Hematopoietic multipotent progenitor cell (in vitro differentiated cells): ENCODE measurements at places on chromosomes 12 and 14. TPM values are rescaled to one million over a fixed set of nuclear protein-coding genes. Genes with fewer than 3 reads are reported as not detected.
A peak's percentile ranks its signal among the peaks of the same experiment; 100 is the strongest.

Gene PMCH
- total RNA-seq: not detected

Gene EAPP
- 35.5 TPM for total RNA-seq

Gene PLEKHH1
- total RNA-seq: 0.27 TPM

Gene MIP
- under 0.01 TPM for total RNA-seq

Gene MMP17
- 3.8 TPM for total RNA-seq

Gene DBX2
- total RNA-seq: not detected

Gene TMEM119
- total RNA-seq: under 0.01 TPM

Gene RND1
- total RNA-seq: 1.9 TPM

Gene KRT85
- total RNA-seq: not detected

Gene CATSPERB
- under 0.01 TPM for total RNA-seq

Gene DEPDC4
- 0.27 TPM for total RNA-seq

Gene ADGRD1
- total RNA-seq: 0.54 TPM

GRCh38 chr14:72478471-72478893 lies 415.4 kb downstream of the DPF3 start:
- no peak for DNase-seq

- DNase-seq: no peak
Measured at GRCh38 chr12:43742106-43742505, 16.5 kb downstream of the PUS7L start.

DNA sequence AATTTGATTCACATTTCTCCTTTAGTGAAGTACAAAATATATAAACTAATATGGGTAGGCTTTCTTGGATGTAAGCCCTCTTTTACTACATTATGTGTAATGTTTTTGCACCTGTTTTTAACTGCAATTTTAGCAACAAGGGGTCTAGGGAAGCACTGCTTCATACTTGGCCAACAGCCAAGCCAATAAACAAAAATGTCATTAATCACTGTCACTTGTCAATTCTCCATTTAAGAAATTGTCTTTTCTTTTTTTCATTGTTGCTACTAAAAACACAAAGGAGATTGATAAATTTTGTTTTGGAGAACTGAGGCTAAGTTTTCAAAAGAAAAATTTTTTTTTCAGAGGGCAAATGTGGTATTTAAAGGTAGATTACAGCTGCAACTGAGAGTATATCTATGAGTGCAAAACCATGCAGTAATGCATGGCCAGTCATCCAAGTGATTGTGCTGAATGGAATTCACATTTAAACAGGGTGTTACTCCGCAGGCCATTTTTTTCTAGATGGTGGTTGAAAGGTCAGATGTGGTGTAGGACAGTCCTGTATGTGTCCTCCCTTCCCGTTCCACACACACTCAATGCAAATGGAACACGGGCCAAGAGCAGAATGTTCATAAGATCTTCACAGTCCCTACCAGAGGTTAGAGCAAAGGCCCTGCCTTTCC lies 503.0 kb upstream of the LMO3 start:
- DNase-seq: no peak

DNA sequence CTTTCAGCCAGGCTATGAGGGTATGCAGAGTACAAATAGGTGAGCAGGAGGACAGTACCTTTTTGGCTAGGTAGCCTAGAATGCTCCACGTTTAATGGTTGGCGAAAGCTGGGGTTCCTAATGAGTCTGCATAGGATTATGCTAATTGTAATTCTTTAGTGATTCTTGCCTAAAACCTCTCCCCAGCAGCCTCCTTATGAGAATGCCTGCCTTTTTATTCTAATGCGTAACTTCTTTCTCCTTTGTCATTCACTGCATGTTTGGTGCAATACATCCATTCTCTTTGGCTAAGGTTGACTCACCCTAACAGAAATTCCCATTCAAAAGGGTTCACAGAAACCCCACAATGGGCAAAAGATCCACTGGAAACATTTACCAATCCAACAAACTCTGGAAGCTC lies 752.2 kb downstream of the FSCB start:
- no peak for DNase-seq

- DNase-seq: no peak
Measured at GRCh38 chr12:130474599-130475269, 137.0 kb downstream of the PIWIL1 start.

GRCh38 chr12:3200032-3200617 lies 122.9 kb downstream of the TSPAN9 start:
- DNase-seq: no peak

DNA sequence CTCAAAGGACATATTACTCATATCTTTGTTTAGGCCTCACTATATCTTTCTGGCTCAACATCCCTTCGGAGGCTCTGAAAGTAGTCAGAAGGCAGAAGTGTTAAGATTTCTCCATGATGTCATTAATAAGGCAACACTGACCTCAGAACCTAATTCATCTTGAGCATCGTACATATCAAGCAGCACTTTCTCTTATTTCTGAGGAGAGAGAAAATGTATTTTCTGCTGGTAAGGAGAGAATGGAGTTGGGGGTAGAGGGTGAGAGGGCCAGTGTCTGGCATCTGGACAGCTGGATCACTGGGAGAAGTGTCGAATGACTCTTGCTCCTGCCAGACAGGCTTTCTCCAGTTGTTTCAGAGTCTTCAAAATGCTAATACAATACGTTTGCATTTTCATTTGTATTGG lies 213.2 kb upstream of the PRICKLE1 start:
- DNase-seq: no peak

DNA sequence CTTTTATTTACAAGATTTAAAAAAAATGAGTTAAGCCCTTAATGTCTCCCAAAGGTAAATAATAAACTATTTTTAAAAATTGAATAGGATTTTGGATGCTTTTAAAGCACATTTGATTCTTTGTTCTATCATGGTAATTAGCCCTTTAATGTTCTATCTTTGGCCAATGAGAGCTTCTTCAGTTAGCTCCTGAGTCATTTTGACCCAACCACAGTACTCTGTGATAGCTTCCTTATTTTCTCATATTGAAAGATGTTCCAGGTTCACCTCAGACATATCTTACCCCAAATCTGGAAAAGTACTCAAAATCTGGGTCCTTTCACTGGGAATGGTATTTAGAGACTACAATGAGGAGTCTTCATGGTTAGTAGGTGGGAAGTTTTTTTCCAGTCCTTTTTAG lies 98.0 kb downstream of the MYRFL start:
- DNase-seq: no peak

DNA sequence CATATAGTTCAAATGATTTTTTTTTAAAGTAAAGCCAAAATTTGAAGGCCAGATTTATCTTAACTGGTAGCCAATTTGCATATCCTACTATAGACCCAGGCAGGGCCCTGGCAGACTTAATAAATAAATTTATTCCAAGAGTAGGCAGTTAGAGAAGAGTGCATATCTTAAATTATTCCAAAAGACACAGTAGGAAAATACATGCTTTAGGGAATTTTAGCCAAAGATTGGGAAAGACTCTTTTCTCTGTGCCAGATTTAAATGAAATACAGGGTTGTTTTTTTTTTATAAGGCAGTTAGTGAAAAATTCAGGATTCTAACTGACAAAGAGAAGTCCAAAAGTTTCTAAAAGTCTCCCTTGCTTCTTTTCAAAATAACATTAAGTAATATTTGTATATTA lies 65.5 kb downstream of the ST8SIA1 start:
- no peak for DNase-seq

GRCh38 chr12:111181143-111181726 lies 187.7 kb downstream of the PHETA1 start:
- DNase-seq: peak; percentile 67

DNA sequence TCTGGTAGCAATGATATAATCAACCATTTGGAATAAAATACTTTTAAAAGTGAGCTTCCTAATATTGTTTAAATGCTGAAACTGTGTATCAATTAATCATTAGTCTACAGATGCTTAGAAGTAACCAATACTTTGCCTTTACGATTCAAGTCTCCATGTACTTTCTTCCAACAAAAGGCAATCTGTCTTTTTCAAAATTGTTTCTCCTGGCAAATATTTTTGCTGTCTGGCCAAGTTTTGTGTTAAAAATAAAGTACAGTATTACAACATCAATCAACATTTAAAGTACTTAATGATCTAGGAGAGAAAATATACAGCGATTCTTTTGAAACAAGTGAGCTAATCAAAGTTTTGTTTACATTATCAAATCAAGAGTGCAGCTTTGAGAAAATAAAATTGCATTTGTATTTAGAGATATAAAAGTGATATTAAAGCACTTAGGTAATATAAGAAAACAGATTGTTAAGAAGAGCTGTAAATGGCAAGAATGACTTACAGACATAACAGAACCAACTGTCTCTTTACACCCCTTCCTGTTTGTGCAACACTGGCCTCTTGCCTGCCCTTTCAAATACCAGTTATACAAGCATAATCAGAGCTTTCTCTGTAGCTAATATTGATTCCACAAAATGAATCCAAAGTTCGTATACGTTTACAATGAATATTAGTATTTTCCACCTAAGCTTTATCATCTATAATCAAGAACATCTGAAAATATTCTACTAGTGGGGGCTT lies 38.2 kb upstream of the FBLN5 start:
- DNase-seq: peak; percentile 29

GRCh38 chr12:11412731-11413130 lies 17.4 kb upstream of the PRB2 start:
- no peak for DNase-seq

GRCh38 chr12:14810953-14811483 lies 3.0 kb downstream of the SMCO3 start:
- DNase-seq: no peak

DNA sequence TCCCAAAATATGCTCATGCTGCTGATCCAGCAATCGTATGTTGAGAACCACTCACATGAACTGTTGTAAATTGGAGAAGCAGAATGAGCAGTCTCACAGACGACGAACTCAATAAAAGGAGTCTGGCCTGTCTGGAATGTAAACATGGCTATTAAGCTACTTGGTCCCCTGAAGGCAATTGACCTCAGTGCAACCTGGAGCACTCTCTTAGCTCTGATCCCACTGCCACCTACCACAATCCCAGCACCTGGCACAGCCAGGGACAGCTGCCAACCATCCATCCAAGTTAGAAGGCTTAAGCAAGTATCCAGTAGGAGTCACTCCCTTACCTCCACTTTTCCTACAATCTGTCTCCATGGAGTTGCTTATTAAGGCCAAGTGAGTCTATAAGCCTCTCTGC lies 406.9 kb upstream of the CLEC14A start:
- no peak for DNase-seq

GRCh38 chr12:92049403-92049802 lies 96.2 kb downstream of the BTG1 start:
- DNase-seq: no peak

DNA sequence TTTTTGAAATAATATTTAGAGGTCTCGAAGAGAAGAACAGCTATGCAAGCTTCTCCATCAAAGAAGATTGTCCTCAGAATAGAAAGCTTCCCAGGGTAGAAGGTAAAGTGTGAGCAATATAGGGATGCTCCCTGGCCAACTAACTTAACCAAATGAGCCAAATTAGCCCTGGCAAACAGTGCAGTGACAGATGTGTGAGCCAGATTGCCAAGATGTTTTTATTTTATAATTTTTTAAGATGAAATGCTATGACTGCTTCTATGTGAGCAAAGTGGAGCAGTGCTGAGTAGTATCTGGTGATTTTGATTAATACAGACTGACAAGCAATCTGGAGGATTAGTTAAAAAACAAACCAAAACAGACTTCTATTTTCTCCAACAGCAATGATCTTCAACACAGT lies 202.1 kb downstream of the NOVA1 start:
- no peak for DNase-seq

DNA sequence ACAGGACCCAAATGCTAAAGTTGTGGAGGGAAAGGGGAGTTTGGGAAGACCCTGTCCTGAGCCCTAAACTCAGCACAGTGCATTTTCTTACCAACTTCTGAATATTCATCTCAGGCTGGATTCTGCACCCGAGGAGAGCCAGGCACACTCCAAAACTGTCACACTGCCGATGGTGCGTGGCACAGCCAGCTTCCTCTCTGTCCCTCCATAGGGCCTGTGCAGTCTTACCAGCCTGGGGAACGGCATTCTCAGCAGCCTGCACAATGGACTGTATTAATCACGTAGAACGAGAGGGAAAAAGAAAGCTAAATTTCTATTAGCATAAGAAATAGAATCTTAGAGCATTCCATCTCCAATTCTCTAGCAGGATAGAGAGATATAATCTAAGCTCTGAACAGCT lies 71.3 kb upstream of the GPATCH2L start:
- no peak for DNase-seq

DNA sequence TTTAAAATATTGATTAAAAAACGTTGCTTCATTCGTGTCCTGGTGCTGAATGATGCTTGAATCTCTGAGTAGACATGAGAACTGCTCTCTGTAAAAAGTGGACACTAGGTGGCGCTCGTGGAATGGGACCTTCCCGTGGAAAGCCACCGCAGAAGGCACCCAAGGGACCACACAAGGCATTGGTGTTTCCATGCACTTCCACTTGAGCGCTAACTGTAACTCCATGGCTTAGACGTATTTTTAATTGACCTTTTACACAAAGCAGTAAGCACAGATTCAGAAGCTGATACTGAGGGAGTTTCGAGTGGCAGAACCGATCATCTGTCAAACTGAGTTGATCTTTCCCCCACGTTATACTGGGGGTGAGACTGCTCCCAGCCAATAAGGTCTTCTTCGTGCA lies 135.3 kb downstream of the PRKCH start:
- DNase-seq: peak; percentile 75

DNA sequence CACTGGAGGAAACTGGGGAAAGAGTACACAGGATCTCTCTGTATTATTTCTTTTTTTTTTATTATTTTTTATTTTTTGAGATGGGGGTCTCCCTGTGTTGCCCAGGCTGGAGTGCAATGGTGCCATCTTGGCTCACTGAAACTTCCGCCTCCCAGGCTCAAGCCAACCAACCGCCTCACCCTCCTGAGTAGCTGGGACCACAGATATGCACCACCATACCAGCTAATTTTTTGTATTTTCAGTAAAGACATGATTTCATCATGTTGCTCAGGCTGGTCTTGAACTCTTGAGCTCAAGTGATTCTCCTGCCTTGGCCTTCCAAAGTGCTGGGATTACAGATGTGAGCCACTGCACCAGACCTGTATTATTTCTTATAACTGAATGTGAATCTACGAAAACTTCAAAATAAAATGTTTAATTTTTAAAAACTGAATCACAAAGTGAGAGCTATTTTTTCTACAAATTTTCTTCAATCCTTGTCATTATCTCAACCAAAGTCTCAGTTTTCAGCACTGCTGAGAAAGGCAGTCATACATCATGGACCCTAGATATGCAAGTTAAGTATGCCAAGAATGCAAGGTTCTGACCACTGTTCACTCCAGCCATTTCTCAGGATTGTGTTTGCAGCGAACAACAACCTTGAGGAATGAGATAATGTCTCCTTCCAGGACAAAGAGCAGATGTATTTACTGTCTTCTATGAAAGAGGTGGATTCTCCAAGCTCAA lies 2.4 kb downstream of the EAPP start:
- no peak for DNase-seq

- no peak for DNase-seq
Measured at GRCh38 chr12:28938581-28939235, 210.4 kb upstream of the FAR2 start.

- no peak for DNase-seq
Measured at GRCh38 chr12:8554451-8555195, 13.9 kb upstream of the CLEC4E start.

- no peak for DNase-seq
Measured at GRCh38 chr12:115942346-115942745, 335.1 kb downstream of the MED13L start.

DNA sequence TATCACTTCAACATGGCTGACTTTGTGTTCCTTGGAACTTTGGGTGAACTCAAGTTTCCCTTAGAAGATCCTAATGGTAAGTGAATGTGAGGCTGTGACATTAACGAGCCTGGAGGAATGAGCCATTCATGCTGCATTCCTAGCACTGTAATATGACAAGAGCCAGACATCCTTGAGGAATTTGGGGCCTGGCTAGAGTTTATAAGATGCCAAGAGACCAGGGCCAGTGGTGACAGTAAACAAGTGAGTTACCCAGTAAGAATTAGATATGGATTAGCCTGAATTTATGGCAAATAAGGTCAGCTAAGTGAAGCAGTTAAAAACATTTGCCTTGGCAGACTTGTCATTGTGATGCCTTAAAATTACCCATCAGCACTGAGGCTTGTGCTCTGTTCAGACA lies 232.4 kb downstream of the AKAP6 start:
- no peak for DNase-seq
